ENCODE measurements at places on chromosomes 4 and X.

GRCh38 chr4:122710434-122711308 is 21.8 kb upstream of the BBS12 start:
- DNase-seq = no peak

DNA sequence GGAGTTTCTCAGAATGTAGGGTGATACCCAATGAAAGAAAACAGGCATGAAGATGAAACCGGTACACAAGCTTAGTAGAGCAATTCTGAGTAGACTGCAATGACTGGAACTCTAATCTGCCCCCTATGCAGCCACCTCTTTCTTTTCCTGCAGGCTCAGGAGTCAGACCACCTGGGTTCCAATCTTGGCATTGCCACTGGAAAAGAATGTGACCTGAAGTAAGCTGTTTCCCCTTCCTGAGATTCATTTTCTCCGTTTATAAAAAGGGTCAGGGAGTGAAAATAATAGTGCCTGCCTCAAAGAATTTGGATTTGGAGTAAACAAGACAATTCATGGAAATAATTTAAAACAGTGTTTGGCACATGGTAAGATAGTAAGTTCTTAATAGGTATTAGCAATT is 1464.0 kb downstream of the PCDH7 start:
- DNase-seq = no peak

- no peak for DNase-seq
These were observed 84.5 kb downstream of the FAM53A start for GRCh38 chr4:1599491-1600210.

- DNase-seq = peak; percentile 83
These were observed 145.8 kb upstream of the ATP6AP2 start for GRCh38 chrX:40434947-40435346.

GRCh38 chrX:122626871-122627270 is 557.2 kb upstream of the GRIA3 start:
- no peak for DNase-seq

- DNase-seq = no peak
These were observed 16.1 kb upstream of the USO1 start for GRCh38 chr4:75708218-75708691.

- DNase-seq = no peak
These were observed 242.7 kb downstream of the BCOR start for GRCh38 chrX:39854772-39855747.

GRCh38 chrX:20857746-20858145 is 516.5 kb upstream of the CNKSR2 start:
- no peak for DNase-seq
